SK-MEL-5 (cell line): ENCODE measurements at places on chromosomes 13 and 19.
A peak's percentile ranks its signal among the peaks of the same experiment; 100 is the strongest.

- no peak for DNase-seq
Measured at GRCh38 chr19:46022061-46022430, 807 bp downstream of the PGLYRP1 start.

GRCh38 chr13:97221046-97221445 is 1.1 kb upstream of the MBNL2 start:
- peak; percentile 43 for DNase-seq

DNA sequence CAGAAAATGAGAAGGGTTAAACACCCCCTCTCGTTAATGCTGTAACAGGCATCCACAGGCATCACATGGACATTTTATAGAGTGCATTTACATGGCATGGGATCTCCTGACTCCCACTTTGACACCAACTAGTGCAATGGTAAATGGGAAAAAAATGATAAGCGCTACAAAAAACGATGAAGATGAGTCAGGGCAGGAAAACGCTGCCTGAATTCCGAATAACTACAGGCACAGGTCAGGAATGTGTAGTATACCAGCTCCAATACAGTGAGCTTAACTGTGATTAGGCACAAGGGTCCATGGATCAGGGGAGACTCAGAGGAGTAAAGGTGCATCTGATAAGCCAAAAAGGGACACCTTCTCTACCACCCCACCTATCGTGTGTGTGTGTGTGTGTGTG is 223.6 kb downstream of the FOXO1 start:
- no peak for DNase-seq

DNA sequence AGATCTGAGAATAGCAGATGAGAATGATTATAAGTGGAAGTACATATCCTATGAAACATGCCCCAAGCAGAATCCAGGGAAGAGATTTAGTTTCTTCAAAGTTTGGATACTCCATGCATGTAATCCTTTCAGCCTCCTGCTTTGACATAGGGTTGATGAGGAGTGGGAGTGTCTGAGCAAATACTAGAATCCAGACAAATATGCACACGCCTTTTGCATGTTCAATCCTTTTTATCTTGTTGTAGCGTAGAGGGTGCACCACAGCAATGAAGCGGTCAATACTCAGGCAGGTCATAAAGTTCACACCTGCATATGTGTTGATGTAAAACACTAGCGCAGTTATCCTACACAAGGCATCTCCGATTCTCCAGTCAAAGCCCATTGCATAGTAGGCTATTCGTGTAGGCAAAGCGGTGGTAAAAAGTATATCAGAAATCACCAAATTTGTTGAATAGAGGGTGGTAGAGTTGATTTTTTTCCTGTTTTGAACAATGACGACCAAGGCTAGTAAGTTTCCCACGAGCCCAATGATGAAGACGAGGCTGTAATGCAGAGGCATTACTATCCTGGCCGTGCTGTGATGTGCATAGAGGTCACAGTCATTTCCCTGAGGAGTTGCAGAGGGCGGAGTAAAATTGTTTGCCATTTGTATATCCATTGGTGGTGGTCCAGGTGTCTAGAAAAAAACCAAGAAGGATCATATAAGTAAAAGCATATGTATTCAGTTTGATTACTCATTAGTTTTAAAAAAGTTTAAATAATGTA is 11.5 kb downstream of the GPR183 start:
- no peak for DNase-seq
